ENCODE measurements at places on chromosomes 12 and 14. TPM values are rescaled to one million over a fixed set of nuclear protein-coding genes. Genes with fewer than 3 reads are reported as not detected.
A peak's percentile ranks its signal among the peaks of the same experiment; 100 is the strongest.

RERGL gene
- 0.69 TPM for total RNA-seq

OR6C70 gene
- total RNA-seq, result not detected

- peak overlapping the region; percentile 77 for H3K27ac ChIP-seq
- H3K27me3 ChIP-seq, result peaks cover 40% of the 10 kb centered on the region
- no peaks in the 10 kb centered on the region for H3K36me3 ChIP-seq
- peaks cover 12% of the 10 kb centered on the region for H3K4me1 ChIP-seq
- peak; percentile 76 for DNase-seq
These were observed 68.6 kb upstream of the C14orf180 start for GRCh38 chr14:104510794-104511611.

DNA sequence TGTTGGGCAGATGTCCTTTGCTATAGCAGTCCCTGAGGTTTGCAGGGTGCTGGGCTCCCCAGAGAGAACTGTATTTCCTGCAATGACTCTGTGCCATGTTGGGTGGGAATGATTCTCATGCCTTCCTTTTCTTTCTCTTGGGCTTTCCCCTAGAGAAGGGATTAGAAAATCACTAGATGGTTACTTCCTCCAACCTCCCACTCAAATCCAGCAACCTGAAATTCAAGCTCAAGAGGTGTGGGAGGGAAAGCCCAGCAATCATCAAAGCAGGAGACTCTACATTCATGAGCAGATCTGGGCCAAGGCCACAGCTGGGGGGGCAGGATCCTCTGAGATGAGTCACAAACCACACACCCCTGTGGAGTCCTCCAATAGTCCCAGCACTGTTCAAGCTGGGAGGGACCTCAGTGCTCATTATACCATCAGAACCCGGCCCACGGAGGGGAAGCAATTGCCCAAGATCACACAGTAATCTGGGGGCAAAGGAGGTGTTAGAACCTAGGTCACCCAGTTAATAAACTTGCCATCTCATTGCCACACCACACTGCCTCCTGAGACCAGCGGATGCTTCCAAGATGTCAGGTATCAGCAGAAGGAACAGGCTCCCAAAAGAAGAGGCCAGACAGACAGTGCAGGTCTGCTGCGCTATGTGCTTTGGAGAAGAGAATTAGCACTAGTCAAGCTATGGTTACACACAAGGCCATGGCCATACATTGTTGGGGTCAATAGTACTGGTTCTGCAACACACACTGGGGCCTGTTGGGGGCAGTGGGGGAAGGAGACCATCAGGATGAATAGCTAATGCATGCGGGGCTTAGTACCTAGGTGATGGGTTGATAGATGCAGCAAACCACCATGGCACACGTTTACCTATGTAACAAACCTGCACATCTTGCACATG is 65.7 kb downstream of the TTC9 start:
- no peak for DNase-seq
- H3K4me3 ChIP-seq, result no peak overlapping the region
- peaks cover 5% of the 10 kb centered on the region for H3K4me1 ChIP-seq
- H3K36me3 ChIP-seq, result no peaks in the 10 kb centered on the region

GRCh38 chr12:90905691-90906370 is 49.1 kb downstream of the CCER1 start:
- no peak for DNase-seq
- no peak overlapping the region for H3K27ac ChIP-seq
- no peaks in the 10 kb centered on the region for H3K36me3 ChIP-seq
- H3K4me3 ChIP-seq, result no peak overlapping the region
- no peaks in the 10 kb centered on the region for H3K4me1 ChIP-seq
- no peaks in the 10 kb centered on the region for H3K27me3 ChIP-seq

- DNase-seq, result no peak
- no peak overlapping the region for H3K4me3 ChIP-seq
- H3K27me3 ChIP-seq, result no peaks in the 10 kb centered on the region
- H3K27ac ChIP-seq, result no peak overlapping the region
- no peaks in the 10 kb centered on the region for H3K4me1 ChIP-seq
These were observed 182.2 kb downstream of the KITLG start for GRCh38 chr12:88398031-88398430.

GRCh38 chr12:123107926-123108681 is 42.8 kb downstream of the PITPNM2 start:
- no peak overlapping the region for H3K4me3 ChIP-seq
- peaks cover 96% of the 10 kb centered on the region for H3K4me1 ChIP-seq
- no peaks in the 10 kb centered on the region for H3K27me3 ChIP-seq
- peak; percentile 56 for DNase-seq
- peaks cover 4% of the 10 kb centered on the region for H3K36me3 ChIP-seq
- peak overlapping the region; percentile 91 for H3K27ac ChIP-seq

DNA sequence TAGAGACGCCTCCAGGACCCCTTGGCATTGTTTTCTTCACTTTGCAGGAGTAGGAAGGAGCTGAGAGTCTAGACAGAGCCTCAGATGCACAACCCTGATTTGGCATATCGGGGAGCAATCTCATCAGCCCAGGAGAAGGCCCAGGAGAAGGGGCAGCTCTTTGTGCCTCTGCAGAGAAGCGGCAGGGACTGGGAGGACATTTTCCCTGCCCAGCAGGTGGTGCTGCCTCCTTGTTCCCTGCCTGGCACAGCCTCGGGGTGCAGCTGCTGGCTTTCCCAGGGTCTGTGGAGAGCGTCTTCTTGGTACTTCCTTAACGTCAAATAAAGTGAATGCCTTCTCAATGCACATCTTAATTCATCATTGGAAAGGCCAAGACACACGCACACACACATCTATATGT is 419.5 kb downstream of the TMEM121 start:
- peaks cover 45% of the 10 kb centered on the region for H3K27me3 ChIP-seq
- no peak overlapping the region for H3K4me3 ChIP-seq
- H3K4me1 ChIP-seq, result no peaks in the 10 kb centered on the region
- no peaks in the 10 kb centered on the region for H3K36me3 ChIP-seq
- DNase-seq, result no peak

LPAR5 gene
- 7.0 TPM for total RNA-seq

AGAP2 gene
- 6.5 TPM for total RNA-seq

GRCh38 chr14:65927931-65928356 is 515.4 kb downstream of the FUT8 start:
- no peaks in the 10 kb centered on the region for H3K4me1 ChIP-seq
- H3K36me3 ChIP-seq, result no peaks in the 10 kb centered on the region
- DNase-seq, result no peak
- H3K4me3 ChIP-seq, result no peak overlapping the region
- peaks cover 79% of the 10 kb centered on the region for H3K27me3 ChIP-seq

DNA sequence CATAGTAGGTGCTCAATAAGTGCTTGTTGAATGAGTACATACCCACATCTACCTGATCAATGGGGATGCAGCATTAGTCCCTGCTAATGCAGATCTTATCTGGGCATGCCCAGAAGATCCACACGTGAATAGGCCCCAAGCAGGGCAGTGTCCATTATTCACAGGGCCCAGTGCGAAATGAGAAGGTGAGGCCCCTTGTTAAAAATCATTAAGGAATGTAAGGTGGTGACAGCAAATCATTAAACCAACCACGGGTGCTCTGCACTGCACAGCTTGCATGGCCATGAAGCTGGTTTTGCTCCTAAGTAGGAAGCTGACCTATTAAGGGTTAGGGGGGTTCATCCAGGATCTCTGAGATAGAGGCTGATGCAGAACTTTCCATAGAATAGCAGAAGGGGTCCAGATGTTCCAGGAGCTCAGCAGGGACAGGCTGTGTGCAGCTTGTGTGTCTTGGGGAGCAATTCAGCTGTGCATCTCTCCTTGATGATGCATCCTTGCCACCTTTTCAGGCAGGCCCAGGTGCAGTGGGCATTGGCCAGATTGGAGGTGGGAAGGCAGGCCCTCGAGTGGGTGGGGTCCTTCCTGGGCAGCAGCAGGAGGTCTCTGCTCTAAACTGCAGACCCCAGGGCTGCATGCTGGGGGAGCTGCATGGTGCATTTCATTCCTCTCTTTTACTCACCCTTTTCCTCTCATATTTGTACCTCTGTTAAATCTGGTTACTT is 231.3 kb upstream of the PWP1 start:
- no peaks in the 10 kb centered on the region for H3K27me3 ChIP-seq
- DNase-seq, result no peak
- H3K4me3 ChIP-seq, result no peak overlapping the region
- H3K27ac ChIP-seq, result no peak overlapping the region

KRT79 gene
- not detected for total RNA-seq

DNA sequence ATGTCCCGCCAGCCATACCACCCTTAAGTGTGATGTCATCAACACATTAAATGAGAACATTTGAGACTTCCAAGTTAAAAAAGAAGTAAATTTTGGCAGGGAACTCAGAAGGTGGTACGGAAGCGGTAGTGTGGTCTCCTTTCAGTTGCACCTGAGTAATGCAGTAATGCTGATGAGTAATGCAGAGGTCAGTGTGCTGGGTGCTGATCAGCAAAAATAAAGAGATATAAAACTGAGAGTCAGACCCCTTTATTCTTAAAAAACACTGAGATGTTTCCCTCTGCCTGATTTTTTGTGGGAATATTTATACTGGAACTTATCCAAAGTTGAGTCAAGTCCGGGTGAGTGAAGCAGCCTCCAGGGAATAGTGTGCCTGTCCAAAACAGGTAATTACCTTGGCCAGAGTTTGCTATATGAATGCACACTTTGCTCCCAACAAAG is 370.6 kb upstream of the PRICKLE1 start:
- no peak overlapping the region for H3K27ac ChIP-seq
- H3K4me3 ChIP-seq, result no peak overlapping the region
- peaks cover 13% of the 10 kb centered on the region for H3K4me1 ChIP-seq
- H3K27me3 ChIP-seq, result no peaks in the 10 kb centered on the region
- H3K36me3 ChIP-seq, result no peaks in the 10 kb centered on the region
- no peak for DNase-seq

DNA sequence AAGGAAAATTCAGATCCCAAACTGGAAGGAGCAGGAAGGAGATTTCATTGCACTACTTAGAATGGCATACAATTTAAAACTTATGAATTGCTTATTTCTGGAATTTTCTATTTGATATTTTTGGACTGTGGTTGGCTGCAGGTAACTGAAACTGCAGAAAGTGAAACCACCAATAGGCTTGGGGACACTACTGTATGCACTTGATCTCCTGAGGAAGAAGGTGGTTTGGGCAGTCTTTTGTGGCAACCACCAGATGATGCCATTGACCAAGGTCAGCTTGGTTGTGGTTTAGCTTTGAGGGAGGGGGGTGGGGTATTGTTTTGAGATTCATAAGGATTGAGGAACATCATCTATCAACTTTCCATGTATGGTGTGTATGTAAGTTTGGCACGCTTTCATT is 209.5 kb upstream of the STXBP6 start:
- no peak overlapping the region for H3K4me3 ChIP-seq
- H3K27me3 ChIP-seq, result peaks cover 11% of the 10 kb centered on the region
- H3K27ac ChIP-seq, result no peak overlapping the region
- no peak for DNase-seq
- no peaks in the 10 kb centered on the region for H3K36me3 ChIP-seq

DNA sequence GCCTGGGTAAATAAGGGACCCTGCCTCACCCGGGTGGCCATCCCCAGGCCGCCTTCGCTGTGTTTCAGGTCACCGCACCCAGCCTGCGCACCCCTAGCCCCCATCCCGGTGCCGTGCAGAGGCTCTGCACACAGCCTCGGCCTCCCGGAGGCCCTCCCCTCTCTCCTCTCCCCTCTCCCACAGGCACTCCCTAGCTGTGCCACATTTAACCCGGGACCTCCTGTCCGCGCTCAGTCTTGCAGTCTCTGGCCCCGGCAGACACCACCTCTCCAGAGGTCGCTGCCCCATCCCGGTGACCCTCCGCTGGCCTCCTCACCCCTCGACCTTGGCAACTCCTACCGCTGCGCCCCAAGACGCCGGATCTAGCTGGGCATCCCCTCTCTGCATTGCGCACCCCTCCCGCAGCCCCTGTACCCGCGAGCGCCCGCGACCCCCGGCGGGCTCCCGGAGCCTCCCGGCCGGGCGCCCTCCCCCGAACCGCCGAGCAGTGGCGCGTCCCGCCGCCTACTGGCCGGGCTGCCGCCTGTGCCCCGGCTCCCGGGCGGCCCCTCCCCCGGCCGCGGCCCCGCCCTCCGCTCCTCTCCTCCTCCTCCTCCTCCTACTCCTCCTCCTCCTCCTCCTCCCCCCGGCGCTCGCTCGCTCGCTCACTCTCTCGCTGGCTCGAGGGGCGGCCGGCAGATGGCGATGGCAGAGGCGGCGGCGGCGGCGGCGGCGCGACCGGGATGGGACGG is 120.7 kb downstream of the AACS start:
- peak; percentile 82 for DNase-seq
- H3K4me1 ChIP-seq, result peaks cover 30% of the 10 kb centered on the region

DBX2 gene
- total RNA-seq, result 0.14 TPM

HOXC4 gene
- total RNA-seq, result not detected

GRCh38 chr14:97850466-97850865 is 1053.3 kb downstream of the VRK1 start:
- peaks cover 44% of the 10 kb centered on the region for H3K27me3 ChIP-seq
- H3K4me3 ChIP-seq, result no peak overlapping the region
- no peaks in the 10 kb centered on the region for H3K36me3 ChIP-seq
- H3K4me1 ChIP-seq, result no peaks in the 10 kb centered on the region
- DNase-seq, result no peak

HIGD1C gene
- not detected for total RNA-seq
